Prostate gland (tissue), 2 donors: ENCODE measurements at places on chromosomes 1 and 21. TPM values are rescaled to one million over a fixed set of nuclear protein-coding genes. Genes with fewer than 3 reads are reported as not detected.

FH gene
- 45.4 TPM for total RNA-seq

DNA sequence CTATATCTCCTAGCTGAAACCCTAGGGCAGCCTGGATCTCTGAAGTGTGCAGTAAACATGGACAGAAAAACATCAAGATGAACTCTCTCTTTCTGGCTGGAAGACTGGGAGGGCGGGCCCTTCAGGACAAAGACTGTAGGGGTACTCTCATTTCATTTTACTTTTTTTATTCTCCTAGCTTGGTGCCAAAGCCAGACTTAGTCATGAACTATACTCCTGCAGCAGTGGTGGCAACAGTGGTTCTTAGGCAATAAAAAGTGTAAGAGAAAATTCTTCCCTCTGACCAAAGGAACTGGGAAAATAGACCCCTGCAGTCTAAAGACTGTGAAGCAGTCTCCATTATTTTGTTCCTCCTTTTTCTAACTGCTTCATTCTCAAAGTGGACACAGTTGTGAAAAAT lies 213.8 kb upstream of the JUN start:
- H3K27ac ChIP-seq = no peak overlapping the region
- DNase-seq = no peak
- no peak overlapping the region for H3K4me3 ChIP-seq
- H3K4me1 ChIP-seq = no peaks in the 10 kb centered on the region

DNA sequence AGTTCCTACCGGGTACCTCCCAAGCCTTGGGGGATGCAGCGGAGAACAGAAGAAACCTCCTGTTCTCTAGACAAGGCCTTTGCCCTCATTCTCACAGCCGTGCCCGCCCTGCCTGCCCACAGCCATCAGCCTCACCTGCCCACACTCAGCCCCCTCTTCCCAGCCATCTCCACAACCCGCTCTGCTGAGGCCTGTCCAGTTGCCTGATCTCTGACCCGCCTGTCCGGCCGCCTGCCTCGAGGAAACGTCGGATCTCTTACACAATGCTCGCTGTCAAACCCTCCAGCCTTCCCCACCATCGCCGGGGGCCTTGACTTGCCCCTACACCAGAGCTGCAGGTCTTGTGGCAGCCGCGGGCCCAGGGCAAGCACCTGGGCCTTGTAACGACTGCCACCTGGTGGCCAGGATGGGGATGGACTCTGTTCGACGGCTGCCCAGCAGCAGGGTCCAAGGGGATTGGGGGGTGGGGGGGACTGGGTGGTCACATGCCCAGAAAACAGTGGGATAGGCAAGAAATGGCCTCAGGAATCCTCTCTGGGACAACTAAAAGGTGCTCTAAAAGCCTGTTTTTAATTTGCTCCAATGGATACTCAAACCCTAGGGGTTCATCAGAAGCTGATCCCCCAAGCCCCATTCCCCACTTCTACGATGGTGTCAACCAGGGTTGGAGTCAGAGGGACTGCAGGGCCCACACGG lies 31.0 kb downstream of the SLC45A1 start:
- H3K4me3 ChIP-seq = no peak overlapping the region
- no peaks in the 10 kb centered on the region for H3K36me3 ChIP-seq
- H3K27ac ChIP-seq = peak overlapping the region; percentile 41

DNA sequence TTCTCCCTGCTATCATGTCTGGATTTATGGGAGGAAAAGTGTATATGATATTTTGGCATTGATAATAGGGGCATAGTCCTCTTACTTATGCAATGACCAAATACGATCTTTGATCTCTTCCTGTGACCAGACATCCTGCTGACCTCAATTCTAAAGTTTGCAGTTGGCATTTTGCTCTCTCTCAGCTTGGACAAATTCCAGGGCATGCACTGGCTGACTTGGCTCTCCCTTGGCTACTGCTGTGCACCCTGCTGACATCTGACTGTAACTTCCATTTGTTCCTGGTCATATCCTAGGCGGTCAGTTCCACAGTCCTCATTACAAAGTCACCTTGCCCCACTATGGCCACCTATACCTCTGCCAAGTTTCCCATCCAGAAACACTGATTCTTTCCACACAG lies 380.7 kb upstream of the NR5A2 start:
- no peak for DNase-seq
- no peak overlapping the region for H3K27ac ChIP-seq
- H3K4me3 ChIP-seq = no peak overlapping the region
- no peaks in the 10 kb centered on the region for H3K27me3 ChIP-seq
- H3K4me1 ChIP-seq = no peaks in the 10 kb centered on the region
- no peaks in the 10 kb centered on the region for H3K36me3 ChIP-seq

DNA sequence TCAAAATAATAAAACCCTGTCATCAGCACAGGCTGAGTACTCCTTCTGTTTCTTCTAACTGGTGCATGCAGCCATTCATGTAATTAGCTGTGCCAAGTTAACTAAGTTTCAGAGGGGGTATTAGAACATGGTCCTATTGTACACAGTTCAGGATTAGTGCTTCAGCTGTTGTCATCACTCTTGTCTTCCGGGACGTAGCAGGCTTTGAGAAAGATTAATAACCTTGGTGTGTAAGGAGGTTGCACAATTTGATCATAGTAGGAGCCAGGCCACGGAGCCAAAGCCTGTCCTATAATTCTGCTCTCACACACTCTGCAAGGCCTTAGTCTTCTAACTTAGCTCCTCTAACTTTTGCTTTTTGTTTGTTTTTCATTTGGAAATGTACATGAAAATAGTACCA lies 44.7 kb downstream of the PTGFRN start:
- H3K36me3 ChIP-seq = no peaks in the 10 kb centered on the region
- H3K27ac ChIP-seq = no peak overlapping the region
- no peak overlapping the region for H3K4me3 ChIP-seq
- no peaks in the 10 kb centered on the region for H3K4me1 ChIP-seq

PPP1R12B gene
- total RNA-seq = 179 TPM

DNA sequence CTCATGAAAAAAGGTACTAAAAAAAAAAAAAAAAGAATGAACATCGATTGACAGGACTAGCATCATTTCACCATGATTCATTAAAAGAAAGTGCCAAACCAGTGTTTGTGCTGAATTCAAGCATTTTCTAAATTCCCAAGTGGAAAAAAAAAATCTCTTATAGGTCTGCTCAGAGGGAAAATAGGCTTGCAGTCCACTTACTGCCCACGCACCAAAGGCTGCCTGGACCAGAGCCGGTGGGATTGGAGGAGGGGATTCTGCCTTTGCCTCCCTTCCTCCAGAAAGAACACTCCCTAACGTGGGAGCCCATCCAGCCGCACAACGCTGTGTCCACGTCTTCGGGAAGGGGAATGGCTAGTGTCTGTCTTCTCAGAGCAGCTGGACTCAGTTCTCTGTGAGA lies 5.5 kb upstream of the TRAPPC10 start:
- no peaks in the 10 kb centered on the region for H3K4me1 ChIP-seq
- H3K36me3 ChIP-seq = no peaks in the 10 kb centered on the region
- H3K27me3 ChIP-seq = no peaks in the 10 kb centered on the region
- no peak overlapping the region for H3K4me3 ChIP-seq
- no peak for DNase-seq

GRCh38 chr1:2134621-2135307 lies 59.8 kb downstream of the FAAP20 start:
- no peaks in the 10 kb centered on the region for H3K27me3 ChIP-seq
- no peak overlapping the region for H3K4me3 ChIP-seq
- peaks cover 19% of the 10 kb centered on the region for H3K4me1 ChIP-seq
- peak overlapping the region; percentile 96 for H3K27ac ChIP-seq
- H3K36me3 ChIP-seq = no peaks in the 10 kb centered on the region

- DNase-seq = no peak
- H3K36me3 ChIP-seq = no peaks in the 10 kb centered on the region
- H3K4me3 ChIP-seq = no peak within 1 kb of the TSS
- no peak within 1 kb of the TSS for H3K27ac ChIP-seq
Observed at GRCh38 chr1:171248302-171248701, at the start of gene FMO1. FMO1 (plus strand) TSS chr1:171248494; CDS start chr1:171258088, 9,594 bp downstream.
